Naive thymus-derived CD4-positive, alpha-beta T cell (primary cell): ENCODE measurements at places on chromosomes 7 and 10.
A peak's percentile ranks its signal among the peaks of the same experiment; 100 is the strongest.

DNA sequence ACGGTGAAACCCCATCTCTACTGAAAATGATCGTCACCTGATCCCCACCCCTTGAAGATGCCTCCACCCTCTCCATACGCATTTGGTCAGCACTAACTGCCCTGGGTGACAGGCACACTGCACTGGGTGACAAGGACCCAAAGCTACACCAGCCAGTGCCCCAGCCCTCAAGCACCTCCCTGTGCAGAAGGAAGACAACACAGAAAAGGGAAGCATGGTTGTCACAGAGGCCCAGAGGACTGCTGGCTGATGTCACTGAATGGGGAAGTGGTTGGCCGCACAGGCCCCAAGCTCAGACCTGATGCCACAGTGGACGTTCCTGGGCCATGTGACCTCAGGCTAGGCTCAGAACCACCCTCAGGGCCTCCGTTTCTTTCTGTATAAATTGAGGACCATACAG lies 4.2 kb upstream of the PILRA start:
- DNase-seq = no peak

GRCh38 chr7:84200859-84201258 lies 6.3 kb upstream of the SEMA3A start:
- DNase-seq = no peak

DNA sequence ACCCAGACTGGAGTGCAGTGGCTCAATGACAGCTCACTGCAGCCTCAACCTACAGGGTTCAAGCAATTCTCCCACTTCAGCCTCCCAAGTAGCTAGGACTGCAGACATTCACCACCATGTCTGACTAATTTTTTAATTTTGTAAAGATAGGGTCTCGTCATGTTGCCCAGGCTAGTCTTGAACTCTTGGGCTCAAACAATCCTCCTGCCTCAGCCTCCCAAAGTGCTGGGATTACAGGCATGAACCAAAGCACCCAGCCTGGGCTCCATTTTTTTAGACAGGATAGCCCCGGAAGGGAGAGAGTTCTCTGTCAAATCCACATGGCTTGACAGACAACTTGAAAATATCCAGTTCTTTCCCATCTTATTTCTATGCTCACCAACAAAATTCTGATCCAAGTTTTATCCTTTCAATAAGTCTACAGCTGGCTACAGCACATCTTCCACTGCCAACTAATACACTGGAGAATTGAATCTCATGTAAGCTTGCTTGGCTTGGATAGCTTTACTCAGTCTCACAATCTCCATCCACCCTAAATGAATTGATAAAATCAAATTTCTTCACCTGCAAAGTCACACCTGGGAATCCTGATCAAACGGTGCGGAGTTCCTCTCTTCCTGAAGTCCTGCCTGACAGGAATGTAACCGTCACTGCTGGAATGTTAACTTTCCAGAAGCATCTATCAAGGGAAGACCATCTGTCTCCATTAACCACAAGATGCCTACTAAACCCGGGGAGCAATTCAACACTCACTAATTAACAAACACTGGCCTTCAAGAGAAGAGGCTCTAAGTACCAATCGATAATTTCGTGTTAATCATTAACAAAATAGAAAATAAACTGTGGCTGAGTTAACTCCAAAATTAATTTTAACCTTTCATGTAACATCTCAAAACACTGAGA lies 239.7 kb upstream of the MKLN1 start:
- no peak for DNase-seq

- DNase-seq = no peak
Measured at GRCh38 chr7:151615784-151616183, 96.1 kb upstream of the RHEB start.

DNA sequence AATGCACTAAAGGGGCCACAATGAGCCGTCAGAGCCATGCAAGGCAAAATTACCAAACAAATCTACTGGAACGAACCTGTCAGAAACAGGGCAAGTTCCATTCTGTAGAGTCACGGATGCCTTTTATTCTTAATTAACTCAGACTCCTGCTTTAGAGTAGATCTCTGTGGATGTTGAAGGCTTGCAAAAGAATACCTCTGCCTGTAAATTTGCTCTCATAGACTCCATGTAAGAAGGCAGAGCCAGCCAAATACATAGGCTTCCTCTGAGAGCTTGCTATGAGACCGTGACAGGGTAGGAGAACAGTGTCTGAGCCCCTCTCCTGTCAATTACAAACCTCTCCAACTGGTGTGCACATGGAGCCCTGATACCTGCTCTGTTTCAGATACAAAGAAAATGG lies 787.9 kb upstream of the POM121L12 start:
- DNase-seq = no peak

- no peak for DNase-seq
Measured at GRCh38 chr10:86636311-86636710, 18.0 kb upstream of the OPN4 start.

DNA sequence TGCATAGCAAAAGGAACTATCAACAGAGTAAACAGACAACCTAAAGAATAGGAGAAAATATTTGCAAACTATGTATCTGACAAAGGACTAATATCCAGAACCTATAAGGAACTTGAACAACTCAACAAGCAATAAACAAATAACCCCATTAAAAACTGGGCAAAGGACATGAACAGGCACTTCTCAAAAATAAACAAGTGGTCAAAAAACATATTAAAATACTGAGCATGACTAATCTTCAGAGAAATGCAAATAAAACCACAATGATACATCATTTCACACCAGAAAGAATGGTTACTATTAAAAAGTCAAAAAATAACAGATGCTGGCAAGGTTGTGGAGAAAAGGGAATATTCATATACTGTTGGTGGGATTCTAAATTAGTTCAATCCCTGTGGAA lies 17.1 kb downstream of the MAGI2 start:
- no peak for DNase-seq

DNA sequence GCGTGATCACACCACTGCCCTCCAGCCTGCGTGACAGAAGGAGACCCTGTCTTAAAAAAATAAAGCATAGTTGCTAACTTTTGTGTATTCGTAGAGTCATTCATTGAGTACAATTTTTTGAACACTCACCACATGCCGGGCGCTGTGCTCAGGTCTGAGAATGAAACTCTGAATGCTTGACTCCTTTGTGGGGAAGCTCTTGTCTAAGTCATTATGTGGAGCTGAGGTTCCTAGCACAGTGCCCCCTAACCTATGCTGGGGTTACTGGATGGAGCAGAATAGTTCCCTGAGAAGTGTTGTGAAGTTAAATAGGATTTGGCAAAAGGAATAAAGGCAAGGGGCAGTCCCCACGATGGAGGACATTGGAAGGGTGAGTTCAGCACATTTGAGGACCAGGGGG lies 123.3 kb downstream of the CELF2 start:
- no peak for DNase-seq

- peak; percentile 34 for DNase-seq
Measured at GRCh38 chr7:80134536-80135308, at the start of gene GNAI1. Gene GNAI1 (plus strand): TSS chr7:80134831. CDS start chr7:80135161, 330 bp downstream.

GRCh38 chr7:14734839-14735321 lies 167.7 kb downstream of the DGKB start:
- no peak for DNase-seq

- no peak for DNase-seq
Measured at GRCh38 chr10:47224546-47225218, 75.3 kb upstream of the GDF10 start.

- no peak for DNase-seq
Measured at GRCh38 chr10:121411004-121411403, 187.2 kb downstream of the FGFR2 start.

DNA sequence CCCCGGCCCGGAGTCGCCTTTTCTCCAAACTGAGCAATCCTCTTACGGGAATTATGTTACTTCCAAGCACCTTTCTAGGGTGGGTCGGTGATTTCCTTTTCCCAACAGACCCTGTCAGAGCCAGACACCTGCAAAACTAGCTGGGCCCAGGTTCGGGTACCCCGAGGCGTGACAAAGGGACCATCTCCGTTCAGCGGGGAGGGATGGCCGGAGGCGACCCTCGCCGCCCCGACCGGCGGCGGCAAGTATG lies 445 bp downstream of the PPA1 start:
- no peak for DNase-seq

DNA sequence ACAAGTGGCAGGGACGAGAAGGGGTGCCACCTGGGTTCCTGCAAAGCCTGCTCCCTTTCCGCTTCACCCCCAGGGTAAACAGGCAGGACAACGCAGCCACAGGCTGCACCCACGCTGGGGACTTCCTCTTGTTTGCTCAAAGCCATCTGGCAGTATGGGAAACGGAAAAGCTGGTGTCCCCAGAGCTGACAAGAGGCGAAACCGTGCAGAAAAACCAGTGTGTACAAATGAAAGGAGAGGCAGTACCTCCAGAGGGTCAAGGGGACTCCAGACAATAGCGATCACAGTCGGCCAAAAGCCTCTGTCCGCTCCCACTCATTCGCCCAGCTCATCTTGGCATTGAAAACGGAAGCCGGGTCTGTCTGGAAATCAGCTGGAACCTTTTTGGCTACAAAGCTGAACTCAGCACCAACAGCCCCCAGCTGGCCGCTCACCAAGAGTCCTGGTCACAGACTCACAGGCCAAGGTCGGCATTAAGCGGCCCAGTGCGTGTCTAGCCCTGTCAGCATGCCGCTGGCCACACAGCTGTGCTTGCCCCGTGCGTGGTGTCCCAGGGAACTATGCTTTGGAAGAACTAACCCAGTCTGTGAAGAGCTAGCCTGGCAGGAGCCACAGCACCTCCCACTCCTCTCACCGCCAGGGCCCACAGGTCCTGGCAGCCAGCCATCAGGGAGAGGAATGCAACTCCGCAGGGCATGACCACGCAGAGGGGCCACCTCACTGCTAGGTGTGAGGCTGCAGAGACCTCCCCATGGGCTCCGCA lies 10.4 kb downstream of the TNS3 start:
- no peak for DNase-seq

GRCh38 chr10:106043863-106044262 lies 1120.6 kb downstream of the SORCS1 start:
- no peak for DNase-seq

- DNase-seq = no peak
Measured at GRCh38 chr7:48074204-48074654, 14.8 kb upstream of the UPP1 start.

GRCh38 chr10:12679636-12680035 lies 321.9 kb downstream of the CCDC3 start:
- DNase-seq = no peak

DNA sequence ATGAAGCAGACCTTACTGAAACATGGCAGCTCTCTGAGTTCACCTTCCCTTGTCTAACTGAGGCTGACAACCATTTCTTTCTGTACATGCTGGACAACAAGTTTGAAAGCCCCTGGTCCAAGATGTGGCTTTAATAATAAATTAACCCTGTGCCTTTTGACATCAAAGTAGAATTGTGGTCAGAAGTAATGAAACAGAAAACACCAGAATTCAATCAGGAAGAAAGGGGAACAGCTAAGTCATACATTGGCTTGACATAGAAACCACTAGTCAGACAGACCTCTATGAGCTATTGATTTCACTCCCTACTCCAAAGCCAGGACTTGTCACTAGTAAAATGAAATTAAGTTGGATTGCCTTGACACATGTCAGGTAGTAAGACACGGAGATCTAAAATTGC lies 175.2 kb upstream of the ASAH2 start:
- no peak for DNase-seq

- peak; percentile 39 for DNase-seq
Measured at GRCh38 chr10:17227367-17228090, 512 bp upstream of the VIM start.

GRCh38 chr7:137655804-137656203 lies 191.0 kb downstream of the DGKI start:
- no peak for DNase-seq

- DNase-seq = no peak
Measured at GRCh38 chr10:32979041-32979440, 21.0 kb upstream of the ITGB1 start.

DNA sequence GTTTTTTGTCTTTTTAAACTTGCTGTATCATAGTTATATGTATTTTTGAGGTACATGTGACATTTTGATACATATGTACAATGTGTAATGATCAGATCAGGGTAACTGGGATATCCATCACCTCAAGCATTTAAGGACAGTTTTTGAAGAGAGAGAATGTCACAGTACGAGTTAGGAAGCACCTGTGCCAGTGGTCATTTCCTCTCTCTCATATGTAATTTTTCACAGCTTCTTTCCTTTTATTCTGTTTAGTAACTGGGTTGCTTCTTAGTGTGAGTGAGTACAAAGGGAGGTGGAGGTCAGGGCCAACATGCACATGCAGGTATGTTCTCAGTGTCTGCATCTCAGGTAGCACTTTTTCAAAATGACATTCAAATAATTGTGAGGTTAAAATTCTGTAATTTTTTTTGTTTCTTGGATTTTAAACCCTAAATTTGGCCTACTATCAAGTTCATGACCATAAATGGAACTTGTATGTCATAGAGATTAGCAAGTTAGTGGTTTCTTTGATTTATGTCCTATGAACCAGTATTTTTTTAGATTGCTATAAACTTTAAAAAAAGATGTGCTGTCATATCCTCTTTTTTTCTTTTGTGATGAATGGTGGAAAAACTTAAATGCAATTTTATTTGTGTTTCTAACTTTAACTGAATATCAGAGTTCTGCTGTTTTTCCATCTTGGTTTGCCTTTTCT lies 42.7 kb downstream of the SNX10 start:
- no peak for DNase-seq

DNA sequence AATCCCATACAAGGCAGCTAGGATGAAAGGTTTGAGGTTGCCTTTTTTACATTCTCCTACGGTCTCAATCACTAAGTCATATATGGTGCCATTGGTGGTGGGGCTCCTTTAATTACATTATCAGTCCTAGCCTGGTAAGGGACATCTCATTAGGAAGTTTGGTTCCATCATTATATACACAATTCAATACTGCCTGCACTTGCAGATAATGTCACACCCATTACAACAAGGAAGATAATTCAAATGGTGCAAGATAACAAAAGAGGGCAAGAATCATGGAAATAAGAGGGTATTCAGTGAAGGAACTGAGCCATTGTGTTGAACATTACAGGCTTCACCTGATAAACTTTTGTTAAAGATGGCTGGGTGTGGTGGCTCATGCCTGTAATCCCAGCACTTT lies 1.7 kb upstream of the TMEM248 start:
- no peak for DNase-seq

GRCh38 chr7:126163647-126164046 lies 1089.1 kb downstream of the GRM8 start:
- no peak for DNase-seq

GRCh38 chr10:1368842-1369171 lies 312.6 kb downstream of the WDR37 start:
- DNase-seq = no peak

- DNase-seq = no peak
Measured at GRCh38 chr10:33276282-33276923, 58.1 kb downstream of the NRP1 start.

GRCh38 chr7:70014472-70015177 lies 416.4 kb downstream of the AUTS2 start:
- no peak for DNase-seq
